GM12878 (cell line): ENCODE measurements at places on chromosomes 4 and X.

- no peak for DNase-seq
These were observed 22.7 kb downstream of the RASGEF1B start for GRCh38 chr4:81449015-81449414.

GRCh38 chr4:60953826-60954225 is 246.3 kb upstream of the ADGRL3 start:
- DNase-seq, result no peak

- DNase-seq, result no peak
These were observed 2.1 kb upstream of the PDE6B start for GRCh38 chr4:622996-623913.

DNA sequence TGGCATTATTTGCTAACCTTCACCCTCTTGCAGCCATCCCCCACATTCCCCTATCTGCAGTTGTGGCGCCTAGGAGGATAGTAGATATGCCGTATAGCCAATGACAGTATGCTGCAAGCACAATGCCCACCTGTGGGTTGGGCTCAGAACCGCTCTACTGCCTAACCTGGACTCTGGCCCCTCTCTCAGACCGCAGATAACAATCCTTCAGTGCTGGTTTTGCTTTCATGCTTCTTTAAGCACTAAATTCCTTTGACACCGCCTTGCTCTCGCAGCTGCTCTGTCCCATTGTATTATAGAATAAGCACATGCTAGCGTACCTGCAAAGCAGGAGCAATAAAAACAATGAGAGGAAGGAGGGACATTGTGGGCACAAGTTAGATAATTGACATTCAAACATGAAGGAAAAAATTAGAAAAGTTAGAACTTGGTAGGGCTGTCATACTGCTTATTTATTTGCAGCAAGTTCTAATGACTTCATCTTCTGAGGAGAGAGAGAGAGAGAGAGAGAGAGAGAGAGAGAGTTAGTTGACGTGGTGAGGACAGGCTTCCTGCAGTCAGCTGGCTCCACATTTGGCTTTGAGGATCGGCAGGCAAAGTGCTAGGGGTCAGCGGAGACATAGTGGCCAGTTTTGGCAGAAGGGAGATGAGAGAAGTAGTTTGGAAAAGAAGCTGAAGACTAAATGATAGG is 55.8 kb downstream of the WWC2 start:
- no peak for DNase-seq

DNA sequence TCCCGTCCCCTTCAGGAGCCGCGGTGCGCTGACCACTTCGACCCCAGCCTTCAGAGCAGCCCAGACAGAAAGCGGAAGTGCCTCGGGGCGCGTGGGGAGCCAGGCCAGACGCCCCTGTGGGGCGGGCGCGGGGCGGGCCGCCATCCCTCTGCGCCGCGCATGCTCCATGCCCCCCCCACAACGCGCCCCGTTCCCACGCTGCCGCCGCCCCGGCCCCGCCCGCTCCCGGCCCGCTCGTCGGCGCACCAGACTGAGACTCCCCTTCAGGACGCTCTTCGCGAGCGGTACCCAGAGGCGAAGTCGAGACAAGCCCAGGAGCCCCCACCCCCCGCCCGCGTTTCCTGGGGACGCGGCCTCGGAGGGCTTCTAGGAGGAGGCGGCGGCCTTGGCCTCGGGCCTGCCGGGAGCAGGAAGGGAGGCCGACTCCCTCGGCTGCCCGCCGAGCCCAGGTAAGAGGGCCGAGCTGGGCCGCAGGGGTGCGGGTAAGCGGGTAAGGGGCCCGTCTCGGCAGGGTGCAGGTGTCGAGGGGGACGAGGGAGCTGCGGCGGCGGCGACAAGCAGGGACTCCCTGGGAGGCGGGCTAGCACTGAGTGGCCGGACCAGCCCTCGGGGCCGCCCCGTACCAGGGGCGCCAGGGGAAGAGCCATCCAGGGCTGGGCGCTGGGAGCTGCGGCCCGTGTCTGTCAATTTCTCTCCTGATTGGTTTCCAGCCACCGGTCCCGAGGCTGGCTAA is at the start of gene ZFP92:
Gene ZFP92 (plus strand): TSS at position 218 of the 733 bp plus-strand sequence. CDS start 6,851 bp downstream, outside the sequence.
- DNase-seq, result no peak

- no peak for DNase-seq
These were observed 810 bp upstream of the SOX3 start for GRCh38 chrX:140505421-140506337.
